Activated CD4-positive, CD25-positive, alpha-beta regulatory T cell treated with anti-CD3 and anti-CD28 coated beads, Interleukin-2, amount 50 U/mL, for 16 hours (primary cell): ENCODE measurements at places on chromosomes 3 and 15.
A peak's percentile ranks its signal among the peaks of the same experiment; 100 is the strongest.

DNA sequence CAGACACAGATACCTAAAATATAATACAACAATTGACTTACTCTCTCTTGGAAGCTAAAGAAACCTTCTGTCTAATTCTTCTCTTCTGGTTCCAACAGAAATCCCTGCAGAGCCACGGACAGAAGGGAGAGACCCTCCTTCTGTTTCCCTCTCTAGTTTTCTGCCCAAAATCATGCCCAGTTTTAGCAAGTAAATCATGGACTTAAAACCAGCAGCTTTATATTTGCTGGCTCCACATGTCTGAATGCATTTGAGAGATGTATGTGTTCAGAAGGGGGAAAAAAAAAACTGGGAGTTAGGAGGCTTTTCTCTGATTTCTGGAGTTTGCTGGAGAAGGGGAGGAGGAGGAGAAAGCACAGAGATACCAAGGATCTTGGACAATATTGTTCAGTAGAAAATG lies 147.1 kb downstream of the LSAMP start:
- DNase-seq, result no peak

DNA sequence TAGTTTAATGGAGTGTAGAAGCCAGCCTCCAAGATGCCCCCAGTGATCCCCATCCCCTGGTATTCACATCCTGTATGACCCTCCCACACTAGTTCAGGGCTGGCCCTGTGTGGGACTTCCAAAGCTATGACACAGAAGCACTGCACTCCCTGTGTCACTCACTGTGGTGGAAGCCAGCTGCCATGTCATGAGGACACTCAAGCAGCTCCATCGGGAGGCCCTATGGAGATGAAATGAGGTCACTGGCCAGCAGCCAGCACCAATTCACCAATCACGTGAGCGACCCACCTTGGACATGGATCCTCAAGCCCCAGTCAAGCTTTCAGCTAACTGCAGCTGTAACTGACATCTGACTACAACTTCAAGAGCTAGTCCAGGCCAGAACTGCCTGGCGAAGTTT lies 3.9 kb upstream of the ACAN start:
- DNase-seq, result no peak

DNA sequence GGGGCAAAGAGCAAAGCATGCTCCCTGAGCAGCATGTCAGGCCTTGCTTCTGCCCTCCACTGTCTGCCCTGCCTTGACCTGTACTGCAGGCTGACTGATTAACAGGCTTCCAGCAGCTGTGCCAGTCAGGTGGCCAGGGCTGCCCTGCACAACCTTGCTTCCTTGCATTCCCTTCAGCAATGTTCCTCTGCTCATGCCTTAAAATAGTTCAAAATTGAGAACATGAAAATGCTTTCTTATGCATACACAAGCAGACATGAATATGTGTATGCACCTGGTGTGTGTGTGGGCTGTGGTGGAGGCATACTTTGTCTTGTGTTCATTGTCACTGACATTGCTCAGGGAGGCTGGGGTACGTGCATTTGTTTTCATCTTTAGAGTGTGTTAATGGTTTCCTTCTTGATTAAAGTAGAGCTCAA lies 1.2 kb upstream of the SLC22A13 start:
- DNase-seq, result no peak

GRCh38 chr3:98528474-98529346 lies 3.1 kb upstream of the GPR15 start:
- no peak for DNase-seq

GRCh38 chr3:81592101-81592500 lies 169.3 kb downstream of the GBE1 start:
- no peak for DNase-seq

GRCh38 chr15:40952901-40953712 lies at the start of gene CHAC1:
Gene CHAC1 (plus strand): TSS chr15:40953471. CDS start chr15:40953584, 113 bp downstream.
- peak; percentile 93 for DNase-seq

GRCh38 chr3:140359233-140359995 lies 318.4 kb upstream of the TRIM42 start:
- no peak for DNase-seq

GRCh38 chr3:48518638-48519276 lies 14.8 kb upstream of the SHISA5 start:
- no peak for DNase-seq

DNA sequence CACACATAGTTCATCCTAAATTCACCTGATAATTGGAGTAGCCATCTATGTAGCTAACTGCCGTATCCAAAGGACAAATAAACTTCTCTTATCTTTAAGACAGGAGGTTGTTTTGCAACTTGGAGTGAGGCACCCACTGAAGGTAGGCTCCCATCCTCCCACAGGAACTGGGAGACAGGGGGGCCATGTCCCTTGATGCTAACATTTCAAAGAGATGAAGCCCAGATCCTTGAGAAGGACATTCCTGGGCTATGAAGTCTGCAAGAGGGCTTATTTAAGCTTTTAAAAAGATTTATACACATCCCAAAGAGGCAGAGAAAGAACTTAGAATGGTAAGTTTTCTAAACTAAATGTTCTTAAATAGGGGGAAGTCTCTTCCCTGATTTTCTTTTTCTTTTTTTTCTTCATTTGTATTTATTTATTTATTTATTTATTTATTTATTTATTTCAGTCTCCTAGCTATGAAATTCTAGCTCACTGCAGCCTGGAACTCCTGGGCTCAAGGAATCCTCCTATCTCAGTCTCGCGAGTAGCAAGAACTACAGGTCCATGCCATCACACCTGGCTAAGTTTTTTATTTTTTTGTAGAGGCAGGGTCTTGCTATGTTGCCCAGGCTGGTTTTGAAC lies 12.8 kb upstream of the MOBP start:
- DNase-seq, result no peak

GRCh38 chr3:197458179-197458707 lies 97.5 kb downstream of the BDH1 start:
- DNase-seq, result no peak

- DNase-seq, result no peak
Measured at GRCh38 chr15:44811337-44811736, 75.0 kb downstream of the TRIM69 start.

- no peak for DNase-seq
Measured at GRCh38 chr15:76070921-76071635, 11.3 kb downstream of the TMEM266 start.

GRCh38 chr3:109643590-109643989 lies 306.2 kb upstream of the DPPA4 start:
- no peak for DNase-seq

- no peak for DNase-seq
Measured at GRCh38 chr3:44584646-44585501, at the start of gene ZNF660. Gene ZNF660 (plus strand): TSS chr3:44584964. CDS start chr3:44594194, 9,230 bp downstream.

GRCh38 chr3:112046599-112046998 lies 12.1 kb downstream of the TMPRSS7 start:
- DNase-seq, result no peak

- no peak for DNase-seq
Measured at GRCh38 chr3:11929531-11929930, 74.7 kb upstream of the SYN2 start.

DNA sequence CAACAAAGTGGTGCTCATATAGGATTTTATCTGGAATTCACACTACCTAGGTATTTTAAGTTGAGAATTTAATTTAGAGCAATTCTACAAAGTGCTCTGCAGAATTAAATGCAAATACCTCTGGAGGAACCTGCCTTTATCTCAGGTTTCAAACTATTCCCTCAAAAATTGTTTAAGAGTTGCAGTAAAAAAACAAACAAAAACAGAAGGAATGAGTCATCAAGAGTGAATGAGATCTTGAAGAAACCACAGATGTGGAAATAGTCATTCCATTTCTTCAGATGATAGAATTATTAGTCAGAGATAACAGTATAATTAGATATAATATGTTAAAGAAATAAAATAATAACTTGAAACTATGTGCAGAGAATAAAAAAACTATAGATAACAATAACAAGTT lies 80.8 kb upstream of the SCN5A start:
- DNase-seq, result no peak

DNA sequence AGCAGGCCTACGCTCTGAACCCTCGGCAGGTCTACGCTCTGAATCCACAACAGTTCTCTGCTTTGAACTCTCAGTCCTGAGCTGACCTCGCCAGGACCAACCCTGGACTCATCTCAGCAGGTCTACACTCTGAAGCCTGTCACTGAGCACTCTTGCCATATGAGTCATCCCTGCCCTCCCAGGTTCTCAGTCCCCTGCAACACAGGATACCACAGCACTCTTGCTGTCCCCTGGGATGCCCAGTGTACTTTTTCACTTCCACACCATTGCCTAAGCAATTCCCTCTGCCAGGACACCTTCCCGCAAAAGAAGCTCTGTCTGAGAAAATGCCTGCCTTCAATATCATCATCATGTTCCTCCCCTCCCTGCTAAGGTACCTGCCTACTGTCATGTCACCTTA lies 42.0 kb downstream of the NUP210 start:
- DNase-seq, result no peak

DNA sequence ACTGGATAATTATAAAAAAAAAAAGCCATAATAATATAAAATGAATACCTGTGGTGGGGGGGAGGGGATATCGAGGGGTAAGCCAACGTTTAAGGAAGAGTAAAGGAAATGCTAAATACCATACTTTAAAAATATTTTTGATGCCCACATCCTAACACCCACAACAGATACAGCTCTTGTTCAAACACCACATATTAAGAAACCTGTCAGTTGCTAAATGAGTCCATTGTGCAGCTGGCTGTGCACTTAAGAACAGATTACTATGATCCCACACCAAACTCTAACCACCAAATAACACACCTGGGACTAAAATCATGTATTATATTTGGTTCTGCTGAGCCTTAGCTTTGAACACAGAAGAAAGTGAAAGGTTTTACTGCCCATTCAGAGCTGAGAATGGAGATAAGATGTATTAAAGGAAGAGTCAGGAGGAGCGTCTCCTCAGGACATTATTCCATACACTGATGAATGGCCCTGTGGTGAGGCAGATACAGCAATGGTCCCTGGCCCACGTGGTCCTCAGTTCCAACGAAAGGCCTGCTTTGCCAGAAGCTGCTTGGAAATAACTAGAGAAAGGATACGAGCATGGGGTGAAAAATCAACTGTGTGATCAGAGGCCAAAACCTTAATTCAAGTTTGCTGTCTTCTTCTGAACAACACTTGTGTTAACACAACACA lies 515.4 kb downstream of the FOXP1 start:
- DNase-seq, result no peak

GRCh38 chr3:67484085-67484484 lies 170.3 kb downstream of the SUCLG2 start:
- DNase-seq, result no peak

- no peak for DNase-seq
Measured at GRCh38 chr3:72444656-72445223, 403.5 kb downstream of the SHQ1 start.
